ENCODE measurements at places on chromosomes 16 and 17.

GRCh38 chr16:10868104-10868595 lies 8.9 kb upstream of the CIITA start:
- DNase-seq, result no peak

DNA sequence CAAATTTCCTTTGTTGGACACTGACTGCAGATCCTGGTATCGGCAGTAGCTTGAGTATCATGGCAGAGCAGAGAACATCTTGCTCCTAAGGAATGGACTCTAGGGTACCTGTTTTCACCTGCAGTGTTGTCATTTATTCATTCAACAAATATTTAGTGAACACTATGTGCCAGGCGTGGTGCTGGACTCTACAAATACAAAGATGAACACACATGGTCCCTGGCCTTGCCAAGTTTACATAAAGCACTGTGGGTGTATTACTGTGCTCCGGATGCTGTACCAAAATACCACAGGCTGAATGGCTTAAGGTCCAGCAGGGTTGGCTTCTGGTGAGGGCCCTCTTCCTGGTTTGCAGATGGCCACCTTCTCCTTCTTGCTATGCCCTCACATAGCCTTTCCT lies 14.2 kb upstream of the CCR7 start:
- DNase-seq, result no peak

DNA sequence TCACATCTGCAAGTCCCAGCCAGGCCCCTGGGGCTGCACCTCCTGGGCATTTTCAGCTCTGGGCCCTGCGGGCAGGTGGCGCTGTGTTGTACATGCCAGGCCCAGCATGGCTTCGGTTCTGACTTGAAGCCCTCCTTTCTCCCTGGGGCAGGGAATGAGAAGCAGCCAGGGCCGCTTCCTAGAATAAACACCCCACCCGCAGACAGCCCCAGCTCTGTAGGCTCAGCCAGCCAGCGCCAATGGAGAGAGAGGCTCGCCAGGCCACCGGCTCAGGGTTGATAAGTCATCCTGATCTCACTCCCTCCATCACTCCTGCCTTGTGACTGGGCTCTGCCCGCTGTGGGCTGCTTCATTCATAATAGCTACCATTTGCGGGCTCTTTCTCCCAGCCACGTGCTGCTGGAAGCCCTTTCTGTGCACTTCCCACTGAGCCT lies 6.0 kb upstream of the GLIS2 start:
- DNase-seq, result no peak

- DNase-seq, result no peak
These were observed 16.0 kb upstream of the RHOT1 start for GRCh38 chr17:32126325-32126724.

DNA sequence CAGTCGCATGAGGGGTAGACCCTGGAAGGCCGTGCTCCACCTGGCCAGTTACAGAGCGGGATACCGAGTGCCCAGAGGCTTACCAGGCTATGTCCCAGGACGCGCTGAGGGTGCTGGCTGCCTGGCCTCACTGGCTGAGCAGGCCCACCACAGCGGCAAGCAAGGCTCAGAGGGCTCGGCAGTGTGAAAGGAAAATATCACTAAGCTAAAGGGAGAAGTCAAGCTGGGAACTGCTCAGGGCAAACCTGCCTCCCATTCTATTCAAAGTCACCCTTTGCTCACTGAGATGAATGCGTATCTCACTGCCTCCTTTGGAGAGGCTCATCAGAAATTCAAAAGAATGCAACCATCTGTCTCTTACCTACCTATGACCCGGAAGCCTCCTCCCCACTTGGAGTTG lies 37.4 kb downstream of the CCDC57 start:
- no peak for DNase-seq

DNA sequence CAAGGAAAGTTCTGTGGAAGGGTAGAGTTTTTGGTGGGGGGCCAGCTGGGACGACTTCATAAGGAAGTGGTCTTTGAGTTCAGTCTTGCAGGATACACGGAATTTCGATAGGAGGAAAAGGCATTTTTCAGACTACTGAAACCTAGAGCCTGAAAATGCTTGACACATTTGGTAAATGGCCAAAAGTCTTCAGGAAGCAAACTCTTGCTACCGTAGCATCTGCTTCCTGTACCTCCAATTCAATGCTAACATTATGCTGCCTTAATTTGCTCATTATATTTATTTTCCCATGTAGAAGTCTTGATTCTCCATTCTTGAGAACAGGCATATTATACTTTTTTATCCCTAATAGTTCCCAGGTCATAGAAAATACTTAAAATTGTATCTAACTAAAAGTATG lies 129.3 kb upstream of the MED13 start:
- no peak for DNase-seq

DNA sequence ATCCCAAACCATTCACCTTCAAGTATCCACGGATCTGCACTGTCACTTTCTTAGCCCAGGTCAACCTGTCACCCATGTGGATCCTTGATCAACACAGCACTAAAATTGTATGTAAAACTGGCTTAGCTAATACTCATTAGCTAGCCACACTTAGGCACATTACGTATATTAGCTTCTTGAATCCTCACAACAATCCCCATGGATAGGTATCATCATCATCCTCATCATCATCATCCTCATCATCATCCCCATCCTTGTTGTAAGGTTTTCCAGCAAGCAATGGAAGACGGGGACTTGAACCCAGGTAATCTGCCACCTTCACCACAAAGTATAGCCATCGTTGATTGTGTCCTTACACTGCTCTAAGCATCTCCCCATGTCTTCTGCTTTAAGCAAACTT lies 184.3 kb downstream of the XYLT1 start:
- DNase-seq, result no peak

DNA sequence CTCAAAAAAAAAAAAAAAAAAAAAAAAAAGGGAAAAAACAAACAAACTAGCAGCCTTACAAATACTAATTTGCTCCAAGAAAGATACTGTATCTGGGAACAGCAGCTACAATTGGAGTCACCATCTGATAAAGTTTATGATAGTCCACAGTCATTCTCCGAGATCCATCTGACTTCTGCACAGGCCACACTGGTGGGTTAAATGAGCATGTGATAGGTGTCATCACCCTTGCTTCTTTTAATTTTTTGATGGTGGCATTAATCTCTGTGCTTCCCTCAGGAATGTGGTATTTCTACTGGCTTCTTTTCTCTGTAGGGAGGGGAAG lies 49.6 kb downstream of the BCL7C start:
- no peak for DNase-seq

DNA sequence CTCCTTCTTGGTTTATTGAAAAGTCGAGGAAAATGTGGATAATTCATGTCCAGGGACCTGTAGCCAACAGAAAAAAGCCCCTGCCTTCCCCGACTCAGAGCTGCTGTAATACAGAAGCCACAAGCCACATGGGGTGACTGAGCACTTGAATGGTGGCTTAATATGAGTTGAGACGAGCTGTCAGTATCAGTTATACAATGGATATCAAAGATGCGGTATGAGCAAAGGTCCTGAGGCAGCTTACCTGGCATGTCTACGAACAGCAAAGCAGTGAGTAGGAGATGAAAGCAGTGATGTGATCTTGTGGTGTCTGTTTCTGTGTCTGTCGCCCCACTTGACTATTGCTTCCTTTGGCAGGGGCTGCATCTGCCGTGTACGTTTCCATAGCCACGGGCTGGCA lies 12.2 kb upstream of the RMI2 start:
- no peak for DNase-seq

DNA sequence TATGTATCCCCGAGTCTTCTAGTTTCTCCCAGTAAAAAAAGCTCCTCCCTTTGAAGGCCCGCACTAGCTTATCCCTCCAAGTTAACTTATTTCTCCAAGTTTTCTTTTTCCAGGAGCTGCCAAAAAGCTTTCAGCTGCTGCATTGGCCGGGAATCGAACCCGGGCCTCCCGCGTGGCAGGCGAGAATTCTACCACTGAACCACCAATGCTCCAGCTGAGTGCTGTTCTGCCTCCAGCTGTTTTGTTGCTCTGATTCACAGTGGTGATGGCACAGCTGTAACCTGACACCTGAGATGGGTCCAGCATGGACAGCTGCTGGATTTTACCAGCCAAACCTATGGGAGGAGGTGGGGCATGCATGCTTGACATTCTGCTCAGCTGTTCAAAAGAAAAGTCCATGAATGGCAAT lies 22.1 kb downstream of the VAC14 start:
- DNase-seq, result peak; percentile 58

DNA sequence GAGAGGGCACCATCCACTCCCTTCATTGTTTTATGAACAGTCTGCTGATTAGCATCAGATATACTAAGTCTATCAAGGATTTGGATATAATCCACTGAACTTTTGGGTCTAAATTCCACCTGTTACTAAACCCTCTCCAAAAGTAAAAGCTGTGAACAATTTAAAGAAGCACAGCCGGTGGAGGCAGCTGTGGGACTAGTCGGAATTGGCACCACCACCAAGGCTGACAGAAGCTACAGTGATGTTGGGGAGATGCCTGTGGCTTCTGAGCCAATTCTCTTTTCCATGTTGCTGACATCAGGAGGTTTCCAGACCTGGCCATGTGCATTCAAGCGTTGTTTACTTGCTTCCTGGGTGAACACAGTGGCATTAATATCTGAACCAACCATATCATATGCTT lies 679.0 kb upstream of the CA10 start:
- no peak for DNase-seq

DNA sequence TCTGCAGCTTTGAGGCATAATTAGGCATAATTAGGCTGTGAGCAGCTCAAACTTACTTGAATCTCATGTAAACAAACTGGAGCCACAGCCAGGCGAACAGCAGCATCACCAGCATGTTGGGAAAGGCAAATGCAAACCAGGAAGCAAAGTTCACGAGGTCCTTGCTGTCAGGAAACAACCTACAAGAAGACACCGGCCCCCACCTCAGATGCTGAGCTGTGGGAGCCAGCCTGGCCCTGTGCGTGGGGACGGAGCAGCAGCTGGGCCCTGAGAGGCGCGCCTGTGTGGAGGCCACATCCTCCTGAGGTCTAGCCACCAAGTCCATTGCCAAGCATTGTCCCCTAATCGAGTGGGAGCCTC lies 12.2 kb downstream of the SLC13A5 start:
- DNase-seq, result no peak

DNA sequence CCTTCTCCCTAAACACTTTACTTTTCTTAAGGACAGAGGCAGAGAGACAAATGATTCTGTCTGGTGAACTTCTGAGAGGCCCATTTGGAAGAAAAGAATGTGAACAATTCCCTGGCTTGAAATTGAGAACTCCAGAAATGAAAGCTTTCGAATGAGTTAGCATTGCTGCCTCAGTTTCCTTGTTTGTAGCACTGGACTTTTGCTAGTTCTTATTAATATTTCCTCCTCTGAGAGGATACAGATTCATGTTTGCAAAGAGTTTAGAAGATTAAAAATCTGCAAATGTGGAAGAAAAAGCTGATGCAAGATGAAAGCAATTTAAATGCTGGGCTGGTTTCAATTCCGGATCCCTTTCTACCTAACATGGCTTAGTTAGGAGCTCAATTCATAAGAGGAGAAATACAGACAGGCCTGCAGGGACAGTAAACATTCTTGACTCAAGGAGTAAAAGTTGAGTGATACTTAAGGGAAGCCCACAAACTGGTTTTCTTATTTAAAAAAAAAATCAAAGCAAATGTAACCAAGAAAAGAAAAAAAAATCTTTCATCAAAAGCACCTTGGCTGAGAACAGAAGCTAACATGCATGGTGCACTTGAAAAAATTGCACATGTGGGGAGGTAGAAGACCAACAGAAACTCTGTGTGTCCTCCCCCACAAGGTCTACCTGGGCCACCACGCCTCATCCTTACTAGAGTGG lies 27.1 kb downstream of the HNF1B start:
- no peak for DNase-seq

DNA sequence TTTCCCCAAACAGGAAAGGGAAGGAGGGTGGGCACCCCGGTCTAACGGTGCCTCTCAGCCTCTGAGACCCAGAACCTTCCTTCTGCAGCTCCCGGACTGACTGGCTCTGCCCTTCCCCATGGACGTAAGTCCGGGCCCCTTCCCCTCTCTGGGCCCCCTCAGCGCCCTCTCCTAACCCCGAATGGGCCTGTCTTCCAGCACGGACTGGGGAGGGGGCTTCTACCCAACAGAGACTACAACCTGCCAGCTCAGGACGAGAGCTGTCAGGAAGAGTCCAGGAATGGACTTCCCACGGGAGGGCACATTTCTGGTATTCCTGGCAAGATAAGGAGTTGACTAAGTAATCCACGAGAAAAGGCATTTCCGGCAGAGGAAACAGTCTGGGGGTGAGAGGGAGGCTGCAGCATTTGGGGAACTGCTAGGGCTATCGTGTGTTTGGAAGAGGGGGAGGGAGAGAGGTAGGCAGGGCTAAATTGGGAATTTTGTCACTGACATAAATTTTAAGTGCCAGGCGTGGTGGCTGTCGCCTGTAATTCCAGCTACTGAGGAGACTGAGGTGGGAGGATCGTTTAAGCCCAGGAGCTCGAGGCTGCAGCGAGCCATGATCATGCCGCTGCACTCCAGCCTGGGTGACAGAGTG lies 12.1 kb upstream of the ALDOA start:
- no peak for DNase-seq

DNA sequence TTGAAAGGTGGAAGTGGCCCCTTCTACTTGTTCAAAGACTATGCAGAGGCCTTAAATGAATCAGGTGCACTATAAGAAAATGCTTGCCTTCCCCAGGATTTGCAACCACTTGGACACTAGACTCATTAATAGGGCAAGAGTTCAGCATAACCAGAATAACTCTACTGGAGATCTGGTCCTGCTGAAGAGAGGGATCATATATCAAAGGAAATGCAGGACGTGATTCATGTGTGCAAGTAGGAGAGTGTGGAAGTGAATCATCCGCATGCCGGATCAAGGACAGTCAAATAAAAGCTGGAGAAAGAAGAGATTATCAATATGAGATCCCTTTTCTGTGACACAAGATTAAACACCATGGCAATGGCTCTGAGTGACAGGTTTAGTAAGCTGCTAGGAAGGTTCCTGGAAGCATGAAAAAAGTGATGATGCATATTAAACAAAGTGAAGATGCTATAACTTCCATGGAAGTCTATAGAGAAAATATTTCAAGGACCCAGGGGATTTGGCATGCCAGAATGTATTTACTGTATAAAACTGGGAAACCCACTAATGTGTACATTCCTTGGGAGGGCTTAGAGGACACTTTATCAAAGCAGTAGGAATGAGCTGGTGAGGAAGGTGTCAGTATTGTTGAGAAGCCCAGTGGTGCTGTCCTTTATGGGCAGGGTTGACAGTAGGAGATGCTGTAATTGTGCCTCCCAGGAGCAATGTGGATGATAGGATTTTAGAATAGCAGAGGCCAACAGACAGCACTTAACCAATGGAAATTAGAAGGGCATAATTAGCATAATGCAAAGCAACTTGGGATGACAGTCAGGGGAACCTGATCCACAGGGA lies 133.1 kb downstream of the ABCA8 start:
- DNase-seq, result no peak

All from skin of body (tissue), 3 donors.